ENCODE measurements at places on chromosomes 7 and 10.

DNA sequence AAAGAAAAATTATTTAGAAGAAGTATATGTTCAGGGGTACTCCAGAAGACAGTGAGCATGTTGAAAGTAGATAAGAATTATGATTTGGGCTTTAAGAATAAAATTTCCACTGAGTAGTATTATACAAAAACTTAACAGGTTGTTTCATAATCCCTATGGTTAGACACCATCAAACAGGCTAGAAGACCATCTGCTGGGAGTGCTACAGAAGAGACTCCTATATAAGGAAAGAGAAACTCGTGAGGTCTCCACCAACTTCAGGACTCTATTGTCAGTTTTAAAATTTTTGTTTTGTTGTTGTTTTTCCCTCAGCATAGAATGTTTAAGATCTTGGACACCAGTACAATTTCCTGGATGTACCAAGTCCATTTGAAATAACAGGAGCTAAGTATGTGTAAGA, 13.1 kb downstream of the DNAJC1 start:
- DNase-seq: no peak

GRCh38 chr10:72053690-72054089, 34.7 kb downstream of the SPOCK2 start:
- no peak for DNase-seq

DNA sequence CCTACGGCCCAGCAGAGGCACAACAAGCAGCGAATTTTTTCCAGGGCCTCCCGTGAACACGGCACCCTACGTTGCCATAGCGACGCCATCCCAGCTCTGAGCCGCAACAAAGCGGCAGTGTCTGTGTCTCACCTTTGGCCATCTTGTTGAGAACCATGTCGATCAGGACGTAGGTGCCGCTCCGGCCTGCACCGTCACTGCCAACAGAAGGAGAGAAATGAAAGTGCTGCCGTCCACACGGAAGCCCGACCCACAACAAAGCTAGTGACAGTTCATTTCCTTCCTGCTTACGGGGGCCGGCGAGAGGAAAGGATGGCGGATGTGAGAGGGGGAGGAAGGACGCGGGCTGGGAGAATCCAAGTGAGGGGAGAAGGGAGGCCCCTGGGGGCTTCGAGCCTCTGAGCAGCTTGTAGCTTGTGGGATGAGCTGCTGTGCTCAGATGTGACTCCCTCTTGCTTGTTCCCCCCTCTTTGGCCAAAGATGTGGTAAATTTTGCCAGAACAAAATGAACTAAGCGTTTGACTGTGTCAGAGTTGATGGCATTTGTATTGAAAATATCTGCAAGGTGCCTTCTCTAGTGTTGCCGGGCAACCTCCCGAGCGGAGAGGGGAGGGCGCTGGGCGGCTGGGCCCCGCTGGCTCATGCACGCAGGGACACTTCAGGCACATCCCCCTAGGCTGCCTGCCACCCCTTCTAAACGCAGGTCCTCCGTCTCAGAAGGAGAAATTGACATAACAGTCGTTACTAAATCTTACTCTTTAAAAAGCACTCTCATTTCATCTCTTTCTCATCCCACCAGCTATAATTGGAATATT, 232.2 kb downstream of the DNAJB6 start:
- DNase-seq: peak; percentile 31

DNA sequence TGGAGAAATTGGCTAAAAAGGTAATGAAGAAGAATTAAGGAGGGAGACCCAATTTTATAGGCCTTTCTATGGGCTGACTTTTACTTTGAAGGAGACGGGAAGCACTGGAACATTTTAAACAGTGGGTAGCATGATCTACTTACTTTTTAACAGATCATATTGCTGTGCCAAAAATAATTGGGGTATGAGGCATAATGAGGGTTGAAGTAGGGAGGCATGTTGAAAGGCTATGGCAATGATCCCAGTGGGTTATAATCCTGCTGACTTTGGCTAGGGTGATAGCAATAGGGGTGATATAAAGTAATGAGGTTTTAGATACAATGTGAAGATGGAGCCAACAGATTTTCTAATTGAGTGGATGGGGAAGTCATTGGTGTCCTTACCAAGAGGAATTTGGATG, 73.2 kb downstream of the GPR37 start:
- DNase-seq: no peak

DNA sequence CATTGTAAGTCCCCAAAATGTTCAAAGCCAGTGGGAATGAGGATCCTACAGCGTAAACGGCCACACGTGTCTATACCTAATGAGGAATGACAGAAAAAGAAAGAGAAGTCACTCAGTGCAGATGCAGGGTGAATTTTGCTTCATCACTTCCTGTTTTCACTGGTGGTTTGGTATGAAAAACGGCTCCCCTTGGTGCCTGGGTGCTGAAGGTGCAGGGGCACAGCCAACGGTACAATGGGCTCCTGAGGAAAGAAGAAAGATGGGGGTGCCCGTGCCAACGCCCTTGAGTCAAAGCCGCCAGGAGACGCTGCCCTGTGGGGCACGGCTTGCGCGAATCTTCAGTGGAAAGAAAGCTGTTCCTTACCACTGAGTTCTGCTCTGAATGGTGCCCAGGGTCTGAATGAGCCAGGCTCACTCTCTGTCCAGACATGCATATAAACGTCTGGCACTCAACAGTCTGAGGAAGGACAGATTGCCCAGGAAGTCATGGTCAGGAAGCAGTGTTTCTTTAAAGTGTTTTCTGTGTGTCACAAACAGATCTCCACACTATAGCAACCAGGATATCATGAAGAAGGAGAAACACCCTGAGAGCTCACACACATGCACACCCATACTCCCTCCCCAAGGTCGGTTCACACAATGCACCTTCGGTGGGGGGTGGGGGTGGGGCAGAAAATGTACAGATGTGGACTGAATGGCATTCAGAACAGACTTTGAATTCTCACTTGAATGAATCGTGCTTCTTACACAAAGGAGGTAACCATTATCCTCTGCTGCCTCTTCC, 105.8 kb downstream of the ELMO1 start:
- DNase-seq: no peak

DNA sequence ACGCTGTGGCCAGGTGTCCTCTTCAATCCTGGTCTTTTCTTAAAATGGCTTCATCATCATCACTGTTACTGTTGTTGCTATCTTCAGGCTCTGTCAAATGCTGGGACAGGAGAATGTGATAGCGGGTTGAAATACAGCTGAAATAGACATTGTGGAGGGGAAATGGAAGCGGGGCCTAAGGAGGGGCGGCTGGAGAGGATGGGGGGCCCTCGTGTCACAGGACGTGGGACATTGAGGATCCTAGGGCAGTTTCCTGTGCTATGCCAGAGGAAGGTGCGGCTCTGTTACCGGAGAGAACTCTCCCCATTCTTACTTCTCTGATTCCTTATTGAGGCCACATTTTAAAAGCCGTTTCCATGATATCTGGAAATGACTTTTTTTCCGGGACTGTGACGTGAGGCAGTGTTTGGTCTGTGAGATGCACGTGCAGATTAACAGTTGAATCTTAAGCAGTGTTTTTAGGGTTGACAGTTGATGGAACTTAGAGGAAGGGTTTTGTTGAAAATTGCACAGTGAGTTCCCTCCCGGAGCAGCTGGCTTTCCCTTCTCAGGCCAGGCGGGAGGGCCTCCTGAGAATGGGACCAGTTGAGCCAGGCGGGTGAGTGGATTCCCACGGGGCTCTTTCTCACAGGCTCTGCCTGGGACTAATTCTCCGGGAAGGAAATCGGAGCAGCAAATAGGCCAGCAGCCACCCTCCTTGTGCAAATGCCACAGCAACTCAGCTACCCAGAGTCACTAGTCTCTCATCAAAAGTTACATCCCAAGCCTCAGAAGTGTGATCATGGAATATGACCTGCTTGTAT, 125.2 kb downstream of the TACC2 start:
- no peak for DNase-seq

DNA sequence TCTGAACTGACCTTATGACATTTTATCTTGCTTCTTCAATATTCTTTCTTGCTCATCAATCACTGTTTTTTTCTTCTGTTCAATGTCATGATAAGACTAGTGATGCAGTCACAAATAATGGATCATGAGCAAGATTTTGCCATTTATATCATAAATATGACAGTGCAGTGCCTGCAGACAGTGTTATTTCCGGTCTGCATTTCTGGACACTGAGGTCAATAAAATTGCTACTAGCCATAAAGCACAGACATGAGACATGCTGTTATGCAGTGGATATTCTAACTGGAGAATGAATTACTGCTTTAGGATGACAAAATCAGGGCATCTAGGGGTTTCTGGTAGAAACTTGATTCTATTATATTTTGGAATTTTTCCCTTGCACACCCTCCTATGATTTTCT, 1509.7 kb upstream of the LRRTM3 start:
- DNase-seq: no peak

- no peak for DNase-seq
These were observed 611.5 kb upstream of the DPP6 start for GRCh38 chr7:153440715-153441114.

DNA sequence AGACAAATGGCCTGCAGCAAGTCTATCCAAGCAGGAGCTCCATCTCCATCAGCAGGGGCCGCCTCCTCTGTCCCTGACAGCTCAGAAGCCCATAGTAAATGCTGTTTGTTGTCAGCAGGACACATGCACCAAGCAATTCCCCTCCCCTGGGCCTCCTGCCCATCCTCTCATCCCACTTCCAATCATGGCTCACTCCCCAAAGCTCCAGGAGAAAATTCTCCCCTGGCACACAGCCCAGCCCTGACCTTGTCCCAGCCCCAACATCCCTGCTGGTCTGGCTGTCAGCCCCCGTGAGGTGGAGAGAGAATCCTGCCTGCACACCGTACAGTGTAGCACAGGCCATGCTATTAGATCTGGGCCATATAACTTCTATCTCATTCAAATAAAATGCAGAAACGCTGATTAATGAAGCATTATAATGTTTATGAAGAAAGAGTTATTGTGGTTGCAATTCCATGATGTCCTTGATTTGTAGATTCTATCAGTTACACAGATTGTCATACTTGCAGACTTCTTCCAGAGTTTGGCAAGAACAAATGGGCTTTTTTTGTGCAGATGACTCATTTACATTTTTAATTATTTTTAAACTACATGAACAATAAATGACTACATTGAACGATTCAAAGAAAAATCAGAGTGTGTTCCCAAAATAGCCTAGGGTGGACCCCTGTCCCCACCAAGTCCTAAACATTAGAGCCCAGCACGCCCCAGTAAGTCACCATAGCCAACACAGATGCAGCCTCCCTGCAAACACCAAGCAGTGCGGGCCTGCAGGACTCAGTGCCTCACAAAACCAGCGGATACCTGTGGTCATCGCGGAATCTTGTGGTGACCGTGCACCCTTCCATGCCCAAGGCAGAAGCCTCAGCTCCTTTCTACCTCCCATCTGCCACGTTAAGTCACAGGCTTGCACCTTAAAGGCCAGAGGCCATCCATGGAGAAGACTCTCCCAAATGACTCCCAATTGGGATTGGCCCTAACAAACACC, 70.1 kb downstream of the COBL start:
- DNase-seq: peak; percentile 87

- DNase-seq: no peak
These were observed 1085.3 kb downstream of the KCNMA1 start for GRCh38 chr10:76552091-76552873.

GRCh38 chr10:124537891-124538290, 76.3 kb downstream of the LHPP start:
- no peak for DNase-seq

- DNase-seq: no peak
These were observed 61.4 kb upstream of the PPP1R3C start for GRCh38 chr10:91694170-91694794.

GRCh38 chr10:110802551-110803238, 69.0 kb upstream of the PDCD4 start:
- DNase-seq: peak; percentile 65

- DNase-seq: peak; percentile 7
These were observed 81.3 kb downstream of the VWDE start for GRCh38 chr7:12322284-12322902.

- DNase-seq: no peak
These were observed 109.5 kb upstream of the HABP2 start for GRCh38 chr10:113443141-113443925.

- no peak for DNase-seq
These were observed 5.5 kb upstream of the PLAU start for GRCh38 chr10:73905256-73906020.

- no peak for DNase-seq
These were observed 266.3 kb downstream of the AHR start for GRCh38 chr7:17564678-17565212.

DNA sequence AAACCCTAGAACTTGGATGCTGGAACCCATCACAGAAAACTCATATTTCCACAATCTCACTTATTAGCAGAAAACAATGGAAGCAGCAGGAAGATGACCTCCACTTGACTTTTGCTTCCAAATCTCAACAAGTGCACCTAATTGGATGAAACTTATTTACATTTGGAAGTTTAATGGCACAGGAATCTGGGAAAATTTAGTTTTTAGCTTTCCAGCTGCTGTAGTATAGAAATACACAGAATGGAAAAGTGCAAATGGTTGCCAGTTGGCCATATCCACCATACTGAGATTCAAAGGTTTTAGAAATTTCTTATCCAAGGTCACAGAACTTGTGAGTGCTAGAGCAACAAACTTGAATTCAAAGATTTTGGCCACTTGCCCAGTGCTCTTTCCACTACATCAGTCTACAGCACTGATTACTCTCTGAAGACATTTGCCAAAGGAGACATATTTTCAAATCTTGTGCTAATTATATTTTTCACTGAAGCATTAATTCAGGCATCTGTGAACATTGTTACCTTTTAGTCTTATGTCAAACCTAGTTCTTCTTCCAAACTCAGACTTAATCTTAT, 9.3 kb upstream of the AHR start:
- DNase-seq: no peak

DNA sequence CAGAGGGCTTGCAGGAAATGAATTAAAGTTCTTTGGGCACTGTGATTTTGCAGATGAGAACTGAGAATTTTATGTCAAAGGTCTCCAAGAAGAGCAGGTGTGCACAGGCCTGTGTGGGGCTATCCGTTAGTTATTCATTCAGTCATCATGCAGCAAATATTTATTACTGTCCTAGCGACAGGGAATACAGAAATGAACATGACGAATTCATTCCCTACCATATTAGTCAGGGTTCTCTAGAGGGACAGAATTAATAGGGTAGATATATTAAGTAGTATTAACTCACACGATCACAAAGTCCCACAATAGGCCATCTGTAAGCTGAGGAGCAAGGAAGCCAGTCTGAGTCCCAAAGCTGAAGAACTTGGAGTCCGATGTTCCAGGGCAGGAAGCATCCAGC, 2.9 kb upstream of the MMP21 start:
- DNase-seq: no peak

Measured in globus pallidus (tissue), 1 donor.